Substantia nigra (tissue), 51 donors: ENCODE measurements at places on chromosomes 5 and 9.

GRCh38 chr9:110526426-110526825 lies 53.1 kb downstream of the SVEP1 start:
- no peak for DNase-seq

GRCh38 chr5:73303148-73304079 lies 130.4 kb downstream of the TMEM174 start:
- no peak for DNase-seq

- peak; percentile 23 for DNase-seq
Measured at GRCh38 chr5:151315998-151316597, 12.5 kb upstream of the SLC36A3 start.

DNA sequence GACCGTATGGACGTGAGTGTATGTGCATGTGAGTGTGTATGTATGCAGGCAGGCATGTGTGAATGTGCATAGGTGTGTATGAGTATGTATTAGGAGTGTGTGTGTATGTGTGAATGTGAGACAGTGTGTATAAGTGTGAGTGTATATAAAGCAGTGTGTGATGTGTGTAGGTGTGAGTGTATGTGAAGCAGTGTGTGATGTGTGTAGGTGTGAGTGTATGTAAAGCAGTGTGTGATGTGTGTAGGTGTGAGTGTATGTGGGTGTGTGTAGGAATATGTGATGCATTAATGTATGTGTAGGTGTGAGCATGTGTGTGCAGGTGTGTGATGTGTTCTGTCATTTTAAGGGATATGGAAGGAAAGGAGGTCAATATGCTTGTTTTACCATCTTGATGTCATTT lies 215.5 kb downstream of the GADD45G start:
- DNase-seq, result no peak

DNA sequence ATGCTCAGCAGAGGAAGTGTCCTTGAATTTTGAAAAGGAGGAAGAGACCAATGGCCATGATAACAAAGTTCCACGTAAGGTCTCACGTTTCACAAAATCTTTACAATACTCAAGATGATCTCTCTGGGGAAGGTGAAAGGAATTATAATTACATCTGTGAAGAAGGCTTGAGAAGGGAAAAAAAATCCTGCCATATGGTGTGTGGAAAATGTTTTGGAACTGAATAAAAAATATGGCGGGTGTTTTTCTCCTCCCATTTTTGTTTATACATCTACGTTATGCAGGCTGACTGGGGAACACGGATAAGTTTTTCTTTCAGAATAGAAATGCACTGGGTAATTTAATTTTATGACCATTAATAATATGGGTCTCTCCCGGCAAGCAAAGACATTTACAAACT lies 425.6 kb upstream of the BRINP1 start:
- DNase-seq, result no peak

DNA sequence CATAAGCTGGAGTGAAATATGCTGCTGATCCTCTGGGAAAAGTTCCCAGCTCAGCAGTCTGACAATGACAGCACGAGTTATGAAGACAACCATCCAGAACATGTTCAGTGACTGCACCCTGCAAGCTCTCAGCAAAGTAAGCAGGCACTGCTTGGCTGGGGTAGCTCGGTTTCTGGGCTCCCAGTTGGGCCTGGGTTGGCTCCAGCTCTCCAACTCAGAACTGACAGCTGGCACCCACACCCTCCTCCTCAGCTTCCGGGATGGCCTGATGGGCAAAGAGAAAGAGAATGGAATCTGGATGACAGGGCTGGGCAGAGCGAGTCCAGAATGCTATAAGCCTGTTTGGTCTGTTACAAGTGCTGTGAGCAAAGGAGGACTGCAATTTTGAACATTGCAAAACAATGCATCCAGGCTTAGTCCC lies 185.0 kb downstream of the CSNK1G3 start:
- DNase-seq, result peak; percentile 58

DNA sequence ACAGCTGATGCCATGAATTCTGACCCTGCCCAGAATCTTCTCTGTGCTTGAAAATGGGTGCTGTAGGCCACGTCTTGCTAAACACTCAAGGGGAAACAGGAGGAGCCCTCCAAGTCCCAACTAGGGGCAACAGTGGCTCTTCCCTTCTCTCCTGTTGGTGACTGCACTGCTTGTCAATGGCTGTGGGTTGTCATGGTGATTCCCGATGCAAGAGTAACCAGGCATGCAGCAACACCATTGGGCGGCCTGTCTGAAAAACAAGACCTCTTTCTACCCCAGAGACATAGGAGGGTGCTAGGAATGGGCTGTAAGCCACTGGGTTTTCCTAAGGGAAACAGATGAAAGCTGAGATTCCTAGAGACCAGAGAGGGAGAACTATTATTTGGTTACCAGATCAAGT lies 201.7 kb upstream of the PANK3 start:
- DNase-seq, result no peak

GRCh38 chr5:1182360-1182632 lies 19.1 kb upstream of the SLC6A19 start:
- no peak for DNase-seq

GRCh38 chr5:111863801-111864200 lies 106.8 kb upstream of the NREP start:
- DNase-seq, result no peak

DNA sequence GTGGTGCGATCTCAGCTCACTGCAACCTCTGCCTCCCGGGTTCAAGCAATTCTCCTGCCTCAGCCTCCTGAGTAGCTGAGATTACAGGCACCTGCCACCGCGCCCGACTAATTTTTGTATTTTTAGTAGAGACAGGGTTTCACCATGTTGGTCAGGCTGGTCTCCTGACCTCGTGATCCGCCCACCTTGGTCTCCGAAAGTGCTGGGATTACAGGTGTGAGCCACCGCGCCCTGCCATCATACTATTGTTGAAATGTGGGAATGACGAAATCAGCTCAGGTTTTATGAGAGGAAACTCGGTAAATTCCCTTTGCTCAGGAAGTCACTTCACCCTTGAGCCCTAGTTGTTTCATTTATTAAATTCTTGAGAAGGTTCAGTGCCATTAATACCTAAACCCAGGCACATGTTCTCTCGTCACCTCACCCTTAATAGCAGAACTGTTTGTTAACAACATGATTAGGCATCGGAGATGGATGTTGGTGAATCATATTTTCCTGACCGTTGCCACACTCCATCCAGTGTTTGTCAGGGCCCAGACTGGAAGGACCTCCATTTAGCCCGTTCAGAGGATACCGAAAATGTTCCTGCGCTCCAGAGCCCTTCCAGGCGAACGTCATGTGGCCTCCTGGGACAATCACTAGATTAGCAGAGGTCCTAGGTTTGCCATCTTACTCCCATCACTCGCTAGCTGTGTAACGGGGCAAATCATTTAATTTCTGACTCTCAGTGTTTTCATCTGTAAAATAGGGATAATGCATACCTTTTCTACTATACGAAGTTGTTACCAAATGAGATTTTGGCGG lies 20.0 kb upstream of the CREBRF start:
- DNase-seq, result no peak

GRCh38 chr5:172425402-172425801 lies 28.9 kb downstream of the SH3PXD2B start:
- no peak for DNase-seq

GRCh38 chr5:140631831-140632365 lies 1.1 kb downstream of the CD14 start:
- DNase-seq, result no peak

- DNase-seq, result no peak
Measured at GRCh38 chr9:6078382-6079105, 63.1 kb upstream of the RANBP6 start.

DNA sequence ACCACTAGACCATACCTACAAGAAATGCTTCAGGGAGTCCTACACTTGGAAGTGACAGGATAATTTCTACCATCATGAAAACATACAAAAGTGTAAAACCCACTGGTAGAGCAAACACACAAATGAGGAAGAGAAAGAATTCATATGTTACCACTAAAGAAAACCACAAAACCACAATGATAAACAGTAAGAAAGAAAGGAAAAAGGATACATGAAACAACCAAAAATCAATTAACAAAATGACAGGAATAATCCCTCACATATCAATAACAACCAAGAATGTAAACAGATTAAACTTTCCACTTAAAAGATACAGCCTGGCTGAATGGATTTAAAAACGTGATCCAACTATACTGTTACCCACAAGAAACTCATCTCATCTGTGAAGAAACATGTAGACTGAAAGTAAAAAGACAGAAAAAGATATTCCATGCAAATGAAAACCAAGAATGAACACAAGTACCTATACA lies 83.4 kb downstream of the LPAR1 start:
- no peak for DNase-seq

DNA sequence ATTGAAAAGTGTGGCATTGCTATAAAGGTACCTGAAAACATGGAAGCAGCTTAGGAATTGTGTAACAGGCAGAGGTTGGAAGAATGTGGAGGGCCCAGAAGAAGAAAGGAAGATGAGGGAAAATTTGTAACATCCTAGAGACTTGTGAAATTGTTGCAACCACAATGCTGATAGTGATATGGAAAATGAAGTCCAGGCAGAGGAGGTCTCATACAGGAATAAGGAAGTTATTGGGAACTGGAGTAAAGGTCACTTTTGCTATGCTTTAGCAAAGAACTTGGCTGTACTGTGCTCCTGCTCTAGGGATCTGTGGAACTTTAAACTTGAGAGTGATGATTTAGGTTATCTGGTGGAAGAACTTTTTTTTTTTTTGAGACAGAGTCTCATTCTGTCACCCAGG lies 43.5 kb downstream of the PTPDC1 start:
- DNase-seq, result no peak

DNA sequence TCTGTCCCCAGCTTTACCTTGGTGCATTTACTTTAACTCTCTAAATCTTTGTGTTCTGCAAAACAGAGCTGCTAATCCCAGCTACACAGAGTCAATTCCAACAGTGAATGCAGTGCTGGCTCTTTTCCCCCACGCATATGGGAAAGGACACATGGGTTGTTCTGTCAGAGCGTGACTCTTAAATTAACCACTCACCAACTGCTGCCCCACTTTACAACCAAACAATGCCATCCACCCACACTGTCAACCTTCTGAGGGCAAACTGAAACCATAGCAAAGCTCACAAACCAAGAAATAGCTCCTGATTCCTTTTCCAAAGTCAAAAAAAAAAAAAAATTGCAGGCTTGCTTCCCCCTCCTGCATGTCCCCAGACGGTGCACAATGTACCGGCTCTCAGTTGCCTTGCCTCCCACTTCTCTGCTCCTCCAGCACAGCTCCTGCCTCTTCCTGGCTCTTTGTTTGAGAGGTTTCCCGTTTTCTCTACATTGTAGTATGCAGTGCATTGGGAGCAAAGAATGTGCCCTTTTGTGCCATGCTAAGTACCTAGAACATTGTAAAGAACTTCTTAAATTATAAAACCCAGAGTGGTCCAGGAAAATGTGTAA lies 151.5 kb upstream of the DAPK1 start:
- no peak for DNase-seq

DNA sequence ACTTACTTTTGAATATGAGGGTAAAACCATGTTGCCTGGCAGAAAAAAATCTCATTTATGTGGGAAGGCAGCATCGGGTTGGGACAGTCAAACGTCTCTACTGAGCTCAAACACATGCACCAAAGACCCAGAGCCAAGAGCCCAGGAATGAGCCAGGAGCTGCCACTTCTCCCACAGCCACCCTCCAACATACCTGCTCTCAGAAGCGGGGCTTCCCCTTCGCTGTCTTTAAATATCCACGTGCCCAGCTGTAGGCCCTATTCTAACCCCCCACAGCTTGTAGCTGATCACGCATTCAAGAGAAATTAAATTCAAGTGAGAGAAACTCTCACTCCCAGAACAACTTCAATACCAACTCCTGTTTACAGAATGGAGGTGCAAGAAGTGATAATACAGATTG lies 42.6 kb upstream of the MAP3K1 start:
- DNase-seq, result no peak

DNA sequence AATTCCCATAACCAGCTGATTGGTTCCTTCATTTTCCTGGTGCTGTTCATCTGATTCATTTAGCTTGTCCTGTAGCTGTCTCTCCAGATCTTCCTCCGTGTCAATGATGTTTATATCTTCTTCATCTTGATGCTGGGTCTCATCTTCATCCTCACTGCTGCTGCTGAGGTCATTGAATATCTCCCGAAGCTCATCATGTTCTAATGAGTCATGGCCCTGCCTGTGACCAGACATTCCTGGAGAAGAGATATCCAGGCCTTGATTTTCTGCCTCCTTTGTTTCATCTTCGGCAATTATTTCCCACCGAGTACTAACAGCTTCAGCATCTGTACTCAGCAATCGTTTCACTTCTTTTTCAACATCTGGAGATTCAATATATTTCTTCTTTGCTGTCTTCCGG lies 1.4 kb downstream of the TAF7 start:
- no peak for DNase-seq

DNA sequence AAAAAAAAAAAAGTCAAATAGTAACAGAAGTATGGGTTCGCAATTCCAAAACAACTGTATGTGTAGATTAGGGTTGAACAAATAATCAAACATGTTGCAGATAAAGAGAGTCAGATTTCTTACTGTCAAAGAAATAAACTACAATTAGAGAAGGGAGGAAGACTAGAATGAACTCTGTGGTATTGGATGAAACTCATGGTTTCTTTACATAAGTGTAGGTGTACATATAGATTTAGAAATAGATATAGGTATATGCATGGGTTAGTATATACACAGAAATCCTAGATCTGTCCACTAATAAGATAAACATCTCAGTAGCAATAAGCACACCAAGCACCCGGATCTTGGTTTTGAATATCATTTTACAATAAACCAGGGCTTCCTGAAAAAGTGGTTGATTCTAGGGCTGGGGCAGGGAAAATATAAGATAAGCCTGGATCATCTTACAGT lies 21.3 kb downstream of the DTWD2 start:
- DNase-seq, result no peak

- no peak for DNase-seq
Measured at GRCh38 chr9:76787677-76788076, 23.4 kb downstream of the PCA3 start.
